Activated T-helper 1 cell treated with anti-CD3 and anti-CD28 coated beads, Interleukin-2, amount 50 U/mL, for 16 hours (primary cell): ENCODE measurements at places on chromosomes 13 and 19.

GRCh38 chr19:18300930-18301717 is 19.7 kb upstream of the JUND start:
- DNase-seq, result no peak

DNA sequence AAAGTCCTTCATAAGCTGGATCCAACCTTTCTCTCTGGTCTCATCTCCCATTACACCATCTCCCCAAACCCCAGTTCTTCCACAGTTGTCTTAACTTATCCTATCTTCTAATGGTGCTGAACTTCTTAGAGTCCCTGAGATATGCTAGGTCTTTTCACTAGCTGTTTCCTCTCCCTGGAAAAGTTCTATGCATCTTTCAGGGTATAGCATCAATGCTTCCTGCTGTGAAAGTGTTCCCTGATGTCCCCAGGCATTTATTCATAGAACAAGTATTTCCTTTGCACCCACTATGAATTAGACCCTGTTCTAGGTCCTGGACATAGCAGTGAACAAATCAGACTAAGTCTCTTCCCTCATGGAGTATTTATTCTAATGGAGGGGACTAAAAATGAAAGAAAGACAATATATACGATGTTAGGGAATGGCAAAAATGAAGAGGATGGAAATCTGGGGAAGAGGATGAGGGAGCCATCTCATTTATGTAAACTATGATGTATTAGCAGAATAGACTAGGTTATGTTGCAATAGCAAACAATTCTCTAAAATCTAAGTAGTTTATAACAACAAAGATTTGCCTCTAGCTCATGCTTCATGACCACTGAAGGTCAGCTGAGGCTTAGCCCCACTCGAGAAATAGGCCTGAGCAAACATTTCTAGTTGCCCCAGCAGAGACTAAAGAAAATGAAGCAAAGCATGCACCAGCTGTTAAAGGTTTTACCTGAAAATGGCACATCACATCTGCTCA is 120.0 kb downstream of the CYSLTR2 start:
- no peak for DNase-seq

DNA sequence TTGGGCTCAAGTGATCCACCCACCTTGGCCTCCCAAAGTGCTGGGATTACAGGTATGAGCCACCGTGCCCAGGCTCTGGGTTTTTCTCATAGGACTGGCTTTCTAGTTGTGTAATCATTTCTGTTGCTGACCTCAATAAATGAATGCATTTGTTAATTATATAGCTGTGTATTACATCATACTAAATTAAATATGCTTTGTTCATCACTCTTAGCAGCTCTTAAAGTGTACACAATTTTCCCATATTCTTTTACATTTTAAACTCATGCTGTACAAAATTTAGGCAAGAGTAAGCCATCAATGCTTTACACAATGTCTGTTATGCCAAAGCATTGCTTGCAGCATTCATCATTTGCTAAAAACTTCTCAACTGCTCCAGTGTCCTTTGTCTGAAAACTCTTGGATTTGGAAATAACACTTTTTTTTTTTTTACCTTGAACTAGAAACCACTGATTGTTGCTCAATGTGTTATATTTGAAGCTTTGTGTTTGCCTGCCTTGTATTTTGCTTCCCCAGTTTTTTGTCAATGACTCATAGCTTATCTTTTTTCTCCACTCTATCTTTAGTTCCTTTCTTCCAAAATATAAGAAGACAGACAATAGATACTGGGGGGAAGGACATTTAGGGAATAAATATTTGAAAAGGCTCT is 31.4 kb downstream of the CCDC122 start:
- no peak for DNase-seq

DNA sequence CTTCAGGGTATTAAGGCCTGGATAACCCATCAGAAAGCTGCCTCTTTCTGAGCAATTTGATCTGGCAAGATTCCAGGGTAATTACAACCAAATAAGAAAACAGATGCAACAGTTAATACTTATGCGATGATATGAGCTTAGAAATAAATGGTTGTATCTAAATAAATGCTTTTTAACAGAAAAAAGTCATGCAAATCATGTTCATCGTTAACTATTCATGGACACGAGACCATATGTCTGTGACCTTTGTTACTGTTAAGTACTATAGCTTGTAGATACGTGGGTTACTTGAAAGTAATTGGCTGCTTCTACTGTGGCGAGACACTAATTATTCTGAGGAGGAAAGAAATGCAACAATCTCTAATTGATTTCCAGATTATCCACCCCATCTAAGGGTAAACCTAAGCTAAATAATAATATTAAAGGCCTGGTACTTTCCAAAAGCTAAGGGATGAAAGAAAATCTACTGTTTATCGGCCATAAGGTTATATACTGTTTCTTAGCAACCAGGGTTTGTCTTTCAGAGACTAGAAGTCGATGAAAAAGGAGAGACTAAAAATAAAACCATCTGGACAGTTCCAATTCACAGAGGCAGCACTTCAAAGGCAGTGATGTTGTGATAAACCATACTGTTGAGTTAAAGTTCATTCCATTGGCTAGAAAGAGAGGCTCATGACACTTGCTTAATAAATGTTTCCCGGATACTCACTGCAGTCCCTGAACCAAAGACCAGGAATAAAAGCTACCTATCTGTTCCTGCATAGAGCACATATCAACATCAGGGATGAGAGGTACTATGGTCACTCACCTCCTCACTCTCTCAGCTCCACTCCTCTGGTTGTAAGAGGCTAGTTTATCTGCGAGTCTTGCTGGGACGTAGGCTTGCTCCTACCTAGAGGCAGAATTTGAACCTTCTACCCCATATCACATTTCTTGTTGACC is 1.5 kb downstream of the EPSTI1 start:
- DNase-seq, result no peak

GRCh38 chr13:94550062-94550738 is 45.8 kb downstream of the TGDS start:
- DNase-seq, result no peak

- DNase-seq, result no peak
Observed at GRCh38 chr19:11397089-11397610, 13.0 kb upstream of the EPOR start.

DNA sequence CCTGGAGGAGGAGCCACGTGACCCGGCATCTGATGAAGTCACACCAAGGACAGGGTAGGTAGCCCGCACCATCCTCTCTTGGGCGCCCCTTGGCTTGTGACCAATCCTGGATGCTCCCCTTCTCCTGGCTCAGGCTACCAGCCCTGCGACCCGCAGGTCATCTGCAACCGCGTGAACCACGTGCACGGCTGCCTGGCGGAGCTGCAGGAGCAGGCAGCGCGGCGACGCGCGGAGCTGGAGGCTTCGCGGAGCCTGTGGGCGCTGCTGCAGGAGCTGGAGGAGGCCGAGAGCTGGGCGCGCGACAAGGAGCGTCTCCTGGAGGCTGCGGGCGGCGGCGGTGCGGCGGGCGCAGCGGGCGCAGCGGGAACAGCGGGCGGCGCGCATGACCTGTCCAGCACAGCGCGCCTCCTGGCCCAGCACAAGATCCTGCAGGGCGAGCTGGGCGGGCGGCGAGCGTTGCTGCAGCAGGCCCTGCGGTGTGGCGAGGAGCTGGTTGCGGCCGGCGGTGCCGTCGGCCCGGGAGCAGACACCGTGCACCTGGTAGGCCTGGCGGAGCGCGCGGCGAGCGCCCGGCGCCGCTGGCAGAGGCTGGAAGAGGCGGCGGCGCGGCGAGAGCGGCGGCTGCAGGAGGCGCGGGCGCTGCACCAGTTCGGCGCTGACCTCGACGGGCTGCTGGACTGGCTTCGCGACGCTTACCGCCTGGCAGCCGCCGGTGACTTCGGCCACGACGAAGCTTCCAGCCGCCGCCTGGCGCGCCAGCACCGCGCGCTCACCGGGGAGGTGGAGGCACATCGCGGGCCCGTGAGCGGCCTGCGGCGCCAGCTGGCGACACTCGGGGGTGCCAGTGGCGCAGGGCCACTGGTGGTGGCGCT is 45.9 kb downstream of the SPTBN4 start:
- DNase-seq, result no peak

- DNase-seq, result no peak
Observed at GRCh38 chr13:24168979-24169378, 8.5 kb downstream of the SPATA13 start.

DNA sequence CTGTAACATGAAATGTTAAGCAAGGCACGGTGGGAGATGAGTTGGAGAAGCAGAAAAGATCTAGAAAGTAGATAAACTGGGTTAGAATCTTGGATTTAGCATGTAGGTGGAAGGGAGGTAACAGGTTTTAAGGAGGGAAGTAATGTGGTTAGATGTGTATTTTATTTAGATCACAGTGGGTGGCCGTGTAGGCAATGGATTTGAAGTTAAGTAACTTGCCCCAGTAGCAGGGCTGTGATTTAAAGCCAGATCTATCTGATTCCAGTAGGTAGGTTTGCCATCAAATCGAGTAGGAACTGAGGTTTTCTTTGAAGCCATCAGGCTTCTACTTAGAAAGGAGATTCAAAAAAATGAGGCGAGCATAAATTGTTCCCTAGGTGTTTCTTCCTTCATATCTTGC is 50.6 kb upstream of the IL17D start:
- DNase-seq, result no peak

GRCh38 chr19:42216653-42217519 is 591 bp downstream of the DEDD2 start:
- no peak for DNase-seq

- DNase-seq, result no peak
Observed at GRCh38 chr13:109859898-109860297, 73.5 kb upstream of the IRS2 start.

GRCh38 chr13:28575200-28575599 is 80.3 kb upstream of the FLT1 start:
- no peak for DNase-seq

DNA sequence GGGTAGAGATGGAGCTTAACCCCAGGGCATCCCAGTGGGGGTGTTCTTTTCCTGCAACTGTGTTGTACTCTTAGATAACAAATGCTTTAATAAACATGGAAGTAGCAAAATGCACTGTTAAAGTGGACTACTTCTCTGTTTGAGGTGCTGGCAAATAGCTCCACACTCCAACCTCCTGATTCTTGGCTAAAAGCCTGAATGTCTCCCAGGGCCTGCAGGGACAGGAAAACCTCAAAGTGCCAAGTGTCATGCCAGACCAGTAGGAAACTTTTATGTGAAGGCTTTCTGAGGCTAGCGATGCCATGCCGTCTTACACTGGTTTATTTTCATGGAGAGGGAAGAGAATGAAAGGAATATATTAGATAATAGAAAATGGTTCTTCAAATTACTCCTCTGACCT is 6.8 kb downstream of the FREM2 start:
- no peak for DNase-seq

GRCh38 chr13:110402299-110403069 is 95.4 kb downstream of the COL4A2 start:
- DNase-seq, result no peak

DNA sequence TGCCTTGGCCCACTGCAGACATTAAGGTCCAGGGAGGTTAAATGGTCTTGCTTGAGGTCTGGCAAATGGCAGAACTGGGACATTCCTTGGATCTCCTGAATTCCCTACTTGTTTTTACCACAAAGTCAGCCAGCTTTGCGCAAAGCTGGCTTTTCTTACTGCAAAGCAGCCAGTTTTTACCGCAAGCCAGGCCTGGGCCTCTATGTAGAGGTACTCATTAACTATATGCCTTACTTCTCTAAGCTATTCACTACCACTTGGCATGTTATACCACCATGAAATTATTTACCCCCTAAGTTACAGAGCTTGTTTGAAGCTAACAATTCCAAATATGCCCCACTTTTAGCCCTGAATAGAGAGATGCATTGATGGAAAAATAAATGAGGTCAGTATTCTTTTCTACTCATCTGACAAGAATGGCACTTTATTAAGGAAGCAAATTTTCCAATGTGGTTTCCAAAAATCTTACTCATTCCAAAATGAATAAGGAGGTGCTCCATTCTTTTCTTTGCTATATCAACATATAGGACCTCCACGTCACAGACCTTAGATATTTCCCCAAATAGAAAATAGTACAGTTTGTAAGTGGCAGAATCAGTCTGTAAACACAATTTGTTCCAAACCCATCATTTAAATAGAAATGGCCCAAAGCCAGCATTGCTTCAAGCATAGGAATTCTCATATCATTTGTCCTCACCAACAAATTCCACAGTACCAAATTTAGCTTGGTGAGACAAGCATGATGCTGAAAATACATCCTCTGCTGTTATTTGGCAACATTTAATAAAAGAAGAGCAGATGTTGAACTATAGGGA is 143.9 kb upstream of the TSC22D1 start:
- no peak for DNase-seq

GRCh38 chr13:78845656-78846365 is 186.9 kb upstream of the OBI1 start:
- no peak for DNase-seq

- no peak for DNase-seq
Observed at GRCh38 chr13:41827507-41828213, 133.2 kb downstream of the VWA8 start.

DNA sequence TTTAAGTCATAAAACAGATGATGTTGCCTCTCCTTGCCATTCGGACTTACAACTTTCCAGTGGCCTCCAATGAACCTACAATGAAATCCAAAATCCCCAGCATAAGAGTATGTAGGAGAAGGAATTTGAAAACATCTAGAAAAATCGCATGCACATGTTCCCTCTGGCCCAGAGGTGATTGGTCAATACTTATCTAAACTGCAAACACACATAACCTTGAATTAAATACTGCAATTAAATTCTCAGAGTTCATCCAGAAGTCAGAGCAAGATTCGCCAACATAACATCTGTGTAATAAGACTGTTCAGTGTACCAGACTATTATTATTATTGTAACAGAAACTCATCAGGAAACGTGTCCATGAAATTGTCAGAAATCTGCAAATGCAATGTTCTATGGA is 82.2 kb upstream of the USP29 start:
- DNase-seq, result no peak

DNA sequence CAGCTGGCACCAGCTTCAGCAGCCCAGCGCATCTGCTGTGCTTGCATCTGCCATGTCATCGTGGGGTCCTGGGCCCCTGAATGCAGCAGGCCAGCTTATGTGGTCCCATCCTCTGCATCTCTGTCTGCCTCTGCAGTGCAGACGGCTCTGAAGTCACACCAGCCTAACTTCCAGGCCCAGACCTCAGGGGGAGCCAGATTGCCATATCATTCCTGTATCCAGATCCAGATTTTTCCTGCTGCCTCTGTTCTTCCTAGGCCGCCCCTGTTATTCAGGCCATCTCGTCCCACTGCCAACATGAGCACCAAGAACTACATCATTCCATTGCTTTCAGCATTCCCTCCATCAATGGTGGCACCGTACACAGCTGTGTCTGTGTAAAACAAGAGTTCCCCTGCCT is 571.6 kb downstream of the UQCRFS1 start:
- DNase-seq, result no peak

GRCh38 chr19:33024398-33024797 is 40.3 kb downstream of the RHPN2 start:
- no peak for DNase-seq

GRCh38 chr13:26423629-26424028 is 133.9 kb upstream of the WASF3 start:
- DNase-seq, result no peak

- no peak for DNase-seq
Observed at GRCh38 chr13:24742294-24742693, 21.7 kb upstream of the RNF17 start.

- DNase-seq, result no peak
Observed at GRCh38 chr19:15548648-15549047, 40.3 kb downstream of the CYP4F22 start.
